ENCODE measurements at places on chromosomes 2 and 18.

- DNase-seq = no peak
Observed at GRCh38 chr2:86274918-86275275, 62.5 kb downstream of the REEP1 start.

GRCh38 chr2:167857416-167857815 is 390.0 kb downstream of the STK39 start:
- DNase-seq = no peak

DNA sequence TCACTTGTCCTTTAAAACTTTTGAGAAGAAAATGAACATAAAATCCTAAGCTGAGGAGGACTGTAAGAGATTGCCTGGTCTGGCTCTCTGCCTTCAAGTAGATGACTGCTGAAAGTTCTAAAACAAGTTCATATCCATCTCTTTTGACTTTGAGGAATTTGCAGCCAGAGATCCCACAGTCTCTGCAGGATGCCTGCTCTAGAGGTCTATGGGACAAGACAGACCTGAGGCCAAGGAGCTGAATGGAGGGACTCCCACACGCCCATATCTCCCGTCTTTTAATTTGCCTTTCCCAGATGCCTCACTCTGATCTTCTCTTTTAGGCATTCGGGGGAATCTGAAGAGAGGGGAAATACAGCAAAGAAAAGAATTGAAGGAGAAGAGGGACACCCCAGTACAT is 255.9 kb upstream of the RASGRP3 start:
- no peak for DNase-seq

DNA sequence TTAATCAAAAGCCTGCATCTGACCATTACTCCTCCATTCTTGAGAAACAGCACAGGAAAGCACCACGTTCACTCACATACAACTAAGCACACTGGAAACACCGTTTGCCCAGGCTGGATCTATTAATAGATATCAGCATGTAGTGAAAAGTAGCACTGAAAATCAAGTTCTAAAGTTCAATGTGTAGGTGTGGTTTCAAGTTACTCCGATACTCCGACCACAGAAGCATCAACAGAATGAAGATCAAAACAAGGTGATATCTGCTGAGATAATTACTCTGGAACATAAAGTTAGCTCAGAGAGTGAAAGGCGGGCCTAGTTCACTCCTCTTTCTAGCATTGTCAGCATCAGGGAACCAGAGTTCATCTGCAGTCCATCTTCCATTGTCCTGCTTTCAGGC is 1367.4 kb upstream of the ACVR2A start:
- DNase-seq = no peak

- no peak for DNase-seq
Observed at GRCh38 chr2:10132596-10132995, 10.1 kb downstream of the RRM2 start.

- no peak for DNase-seq
Observed at GRCh38 chr18:68791801-68792200, 6.1 kb upstream of the CCDC102B start.

- DNase-seq = no peak
Observed at GRCh38 chr18:76499637-76500340, 4.7 kb upstream of the ZNF516 start.

GRCh38 chr2:209526561-209526960 is 102.7 kb downstream of the MAP2 start:
- no peak for DNase-seq

DNA sequence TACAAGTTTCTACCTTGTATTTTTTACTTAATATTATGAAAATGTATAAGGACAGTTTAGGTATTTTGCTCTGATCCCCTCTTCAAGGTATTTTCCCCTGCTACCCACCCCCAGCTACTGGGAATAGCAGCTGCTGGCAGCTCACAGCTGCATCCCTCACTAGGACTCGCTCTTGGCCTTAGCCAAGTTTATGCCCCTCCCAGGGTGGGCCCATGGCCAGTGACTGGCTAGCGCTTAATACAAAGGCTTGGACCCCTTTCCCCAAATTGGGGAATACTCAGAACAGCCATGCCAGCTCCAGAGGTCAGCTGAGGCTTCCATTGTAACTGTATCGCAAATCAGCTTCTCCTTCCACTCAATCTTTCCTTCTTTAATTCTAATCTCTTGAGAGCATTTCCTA is 131.3 kb downstream of the GFPT1 start:
- DNase-seq = no peak

- no peak for DNase-seq
Observed at GRCh38 chr2:7083580-7084509, 166.6 kb downstream of the RNF144A start.

DNA sequence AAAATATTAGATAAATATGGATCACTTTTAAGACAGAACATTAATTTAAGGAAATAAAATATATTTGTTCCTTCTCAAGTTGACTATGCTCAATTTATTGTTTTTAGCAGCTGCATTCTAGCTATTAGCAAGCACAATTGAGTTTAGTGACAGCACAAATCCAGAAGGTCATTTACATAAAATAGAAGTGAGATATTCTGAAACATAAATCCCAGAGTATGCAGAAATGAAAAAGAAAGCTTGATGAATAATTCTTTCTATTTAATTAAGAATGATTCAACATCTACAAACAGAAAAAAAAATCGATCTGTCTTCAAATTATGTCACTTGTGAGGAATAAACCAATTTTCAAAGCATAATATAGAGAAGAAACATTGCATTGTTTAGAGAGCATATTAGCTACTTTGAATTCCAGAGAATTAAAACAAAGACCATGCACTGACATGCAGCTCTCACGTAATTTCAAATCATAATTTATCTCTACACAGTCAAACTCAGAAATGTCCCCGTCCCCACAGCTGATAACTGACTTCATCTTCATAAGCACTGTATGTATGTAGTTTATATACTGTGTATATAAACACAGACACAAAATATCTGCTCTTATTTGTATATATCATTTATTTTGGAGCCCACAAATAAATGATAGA is 458.4 kb downstream of the TMX3 start:
- DNase-seq = no peak

DNA sequence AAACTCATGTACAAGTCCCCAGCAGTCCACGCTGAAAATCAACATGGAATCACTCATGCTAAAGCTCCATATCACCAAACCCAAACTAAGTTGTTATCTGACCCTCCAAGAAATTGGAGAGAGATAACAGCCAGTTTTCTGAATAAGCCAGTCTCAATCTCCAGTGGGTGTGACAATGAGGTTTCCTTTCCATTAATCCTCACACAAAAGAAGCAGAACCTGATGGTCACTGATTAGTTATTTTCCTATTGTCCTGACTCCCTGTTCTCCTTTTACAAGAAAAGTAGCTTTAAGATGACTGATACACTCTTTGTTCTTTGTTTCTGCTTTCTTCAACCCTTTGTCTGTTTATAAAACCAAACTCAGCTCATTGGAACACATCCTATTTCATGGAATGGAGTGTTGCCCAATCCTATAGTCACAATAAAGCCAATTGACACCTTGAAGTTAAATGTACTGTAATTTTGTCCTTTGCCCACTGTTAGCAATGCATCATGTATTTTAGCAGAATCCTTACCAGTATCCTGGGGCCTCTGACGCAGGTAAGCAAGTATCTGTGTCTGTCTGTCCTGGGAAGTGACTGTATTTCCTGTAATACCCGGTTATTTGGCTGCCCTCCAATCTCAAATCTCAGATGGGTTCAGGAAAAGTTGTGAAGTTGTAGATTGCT is 30.6 kb upstream of the SH3RF3 start:
- DNase-seq = no peak

DNA sequence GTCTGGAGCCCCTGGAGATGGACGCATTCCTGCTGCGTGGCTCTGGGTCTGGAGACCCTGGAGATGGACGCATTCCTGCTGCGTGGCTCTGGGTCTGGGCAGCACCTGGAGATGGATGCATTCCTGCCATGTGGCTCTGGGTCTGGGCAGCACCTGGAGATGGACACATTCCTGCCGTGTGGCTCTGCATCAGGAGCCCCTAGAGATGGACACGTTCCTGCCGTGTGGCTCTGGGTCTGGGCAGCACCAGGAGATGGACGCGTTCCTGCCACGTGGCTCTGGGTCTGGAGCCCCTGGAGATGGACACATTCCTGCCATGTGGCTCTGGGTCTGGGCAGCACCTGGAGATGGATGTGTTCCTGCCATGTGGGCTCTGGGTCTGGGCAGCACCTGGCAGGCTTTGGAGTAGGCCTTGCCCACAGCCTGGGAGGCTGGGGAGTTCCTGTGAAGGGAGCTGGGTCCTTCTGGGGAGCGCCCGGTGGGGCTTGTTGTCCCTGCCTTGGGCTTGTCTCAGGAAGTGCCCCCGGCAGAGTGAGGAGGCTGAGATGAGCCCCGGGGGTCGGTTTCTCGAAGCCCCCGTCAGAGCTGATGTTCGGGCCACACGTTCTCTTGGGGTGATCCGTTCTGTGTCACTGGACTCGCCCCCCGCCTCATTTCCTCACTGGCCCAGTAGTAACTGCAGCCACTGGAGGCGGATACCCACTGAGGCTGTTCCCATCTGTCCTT is 41.0 kb downstream of the SH3BP4 start:
- no peak for DNase-seq

DNA sequence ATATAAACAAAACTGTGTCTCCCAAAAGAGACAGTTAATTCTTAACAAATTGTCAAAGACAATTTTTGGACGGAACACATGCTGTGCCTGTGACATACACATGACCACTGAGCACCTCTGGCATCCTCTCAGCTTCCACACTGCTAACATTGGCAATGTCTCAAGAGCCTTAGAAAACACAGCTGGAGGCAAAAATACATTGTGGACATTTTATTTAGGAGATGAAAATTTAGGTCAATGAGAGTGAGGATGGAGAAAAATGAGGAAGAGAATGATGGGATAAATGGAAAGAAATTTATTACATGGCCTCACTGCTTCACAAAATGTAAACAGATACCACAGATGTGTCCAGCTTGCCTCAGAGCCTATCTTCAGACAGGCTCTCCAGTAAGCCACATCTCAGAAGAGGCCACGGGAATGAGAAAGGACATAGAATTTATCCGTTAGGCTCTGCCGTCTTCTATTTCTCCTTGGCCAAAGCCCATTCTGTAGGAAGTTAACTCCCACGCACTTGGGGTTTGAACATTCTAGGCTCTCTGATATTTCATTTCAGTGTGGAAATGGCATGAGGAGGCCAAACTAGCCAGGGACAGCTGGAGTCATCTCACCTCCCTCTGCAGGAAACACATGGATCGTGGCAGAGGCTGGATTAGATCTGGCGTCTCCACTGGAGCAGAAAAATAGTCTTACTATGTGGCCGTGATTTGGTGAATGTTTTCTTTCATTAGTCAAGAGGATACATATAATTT is 519.4 kb upstream of the DSEL start:
- DNase-seq = no peak

DNA sequence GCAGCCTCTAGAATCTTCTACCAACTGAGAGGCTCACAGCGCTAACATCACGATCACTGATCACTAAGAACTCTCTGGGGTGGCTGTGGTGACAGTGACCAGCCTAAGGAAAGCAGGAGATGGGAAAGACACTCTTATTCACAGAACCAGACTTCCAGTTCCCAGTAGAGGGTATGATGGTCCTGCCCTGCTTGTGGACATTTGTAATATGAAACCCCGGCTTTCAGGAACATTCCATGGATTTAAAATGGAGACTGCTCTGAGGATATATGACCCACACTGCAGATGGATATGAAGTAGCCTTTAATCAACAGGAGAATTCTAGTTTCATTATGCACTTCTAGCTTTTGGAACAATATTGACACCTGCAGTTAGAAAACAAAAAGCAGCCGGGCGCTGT is 131.8 kb downstream of the AFF3 start:
- no peak for DNase-seq

DNA sequence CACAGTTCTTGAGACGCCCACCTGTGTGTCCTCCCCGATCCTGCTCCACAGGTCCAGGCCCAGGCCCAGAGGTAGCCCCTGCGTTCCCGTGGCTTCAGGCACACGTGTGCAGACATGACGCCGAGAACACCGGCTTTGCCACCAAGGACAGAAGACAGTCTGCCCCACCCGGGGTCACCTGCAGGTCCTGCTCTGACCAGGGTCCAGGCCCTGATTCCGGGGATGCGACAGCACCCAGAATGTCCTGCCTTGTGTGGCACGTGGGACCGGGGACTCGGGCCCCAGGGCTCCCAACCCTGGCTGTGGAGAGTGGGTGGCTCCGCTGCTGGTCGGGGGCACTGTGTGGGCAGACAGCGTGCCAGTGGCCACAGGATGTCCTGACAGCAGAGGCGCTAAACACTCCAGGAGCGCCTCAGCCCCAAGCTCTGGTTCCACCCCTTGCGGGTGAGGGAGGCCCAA is 36.9 kb downstream of the ADI1 start:
- DNase-seq = no peak

GRCh38 chr18:75915941-75916623 is 488.6 kb upstream of the SMIM21 start:
- DNase-seq = no peak

DNA sequence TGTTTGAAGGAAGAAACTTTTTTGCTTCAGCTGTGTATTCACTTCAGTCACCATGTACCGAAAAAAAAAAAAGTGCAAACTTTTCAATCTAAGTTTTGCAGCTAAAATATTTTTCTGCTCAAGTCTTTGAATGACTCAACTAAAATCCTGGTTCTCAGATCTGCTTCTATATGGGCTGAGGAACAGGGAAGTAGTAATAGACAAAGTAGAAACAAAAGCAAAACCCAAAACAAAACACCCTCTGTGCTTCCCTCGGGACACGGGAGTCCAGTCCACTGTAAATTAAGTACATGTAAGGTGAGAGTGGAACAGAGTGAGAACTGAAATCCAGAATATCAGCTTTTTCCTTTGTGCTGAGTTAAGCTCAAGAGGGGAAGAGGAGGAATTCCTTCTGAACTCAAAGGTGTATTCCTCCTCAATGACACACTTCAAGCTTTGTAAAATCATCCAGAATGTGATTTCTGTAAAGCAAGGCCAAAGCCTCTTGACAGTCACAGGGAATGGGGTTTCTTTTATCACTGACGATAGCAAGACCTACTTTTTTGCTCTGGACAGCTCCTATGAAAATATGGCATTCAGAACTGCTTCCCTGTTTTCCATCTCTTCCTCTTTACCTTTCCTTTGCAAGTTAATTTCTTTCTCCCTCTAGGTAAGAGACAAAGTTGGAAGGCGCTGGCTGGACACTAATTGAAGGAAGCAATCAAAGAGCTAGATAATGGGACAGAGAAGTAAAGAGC is 433.5 kb upstream of the MMADHC start:
- DNase-seq = no peak

DNA sequence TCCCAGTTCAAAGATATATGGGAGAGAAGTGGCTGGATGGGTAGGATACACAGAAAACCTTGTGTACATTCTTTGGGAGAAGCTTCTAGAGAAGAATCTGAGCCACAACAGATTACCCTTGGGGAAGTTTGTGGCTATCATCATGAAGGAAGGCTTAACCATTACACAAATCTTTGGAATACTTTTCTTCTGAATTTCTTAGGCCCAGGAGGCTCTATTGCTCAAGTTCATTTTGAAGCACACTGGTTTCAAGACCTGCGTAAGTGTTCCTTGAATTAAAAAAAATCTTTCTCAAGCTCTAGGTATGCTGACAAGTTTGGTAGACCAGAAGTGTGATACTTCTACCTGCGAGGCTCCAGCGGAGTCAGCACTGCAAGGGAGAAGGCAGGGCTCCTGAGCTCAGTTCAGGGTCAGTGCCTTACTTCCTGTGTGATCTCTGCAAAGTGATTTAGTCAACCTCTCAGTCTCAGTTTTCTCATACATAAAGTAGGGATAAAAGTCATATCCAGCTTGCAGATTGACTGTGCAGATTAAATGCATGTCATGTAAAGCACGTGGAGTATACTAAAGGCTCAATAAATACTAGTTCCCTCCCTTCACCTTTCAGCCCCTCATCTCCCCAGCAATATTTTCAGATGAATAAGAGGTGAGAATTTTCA is 438.6 kb downstream of the DLGAP1 start:
- DNase-seq = no peak
